ENCODE measurements at places on chromosomes 16 and 17.

DNA sequence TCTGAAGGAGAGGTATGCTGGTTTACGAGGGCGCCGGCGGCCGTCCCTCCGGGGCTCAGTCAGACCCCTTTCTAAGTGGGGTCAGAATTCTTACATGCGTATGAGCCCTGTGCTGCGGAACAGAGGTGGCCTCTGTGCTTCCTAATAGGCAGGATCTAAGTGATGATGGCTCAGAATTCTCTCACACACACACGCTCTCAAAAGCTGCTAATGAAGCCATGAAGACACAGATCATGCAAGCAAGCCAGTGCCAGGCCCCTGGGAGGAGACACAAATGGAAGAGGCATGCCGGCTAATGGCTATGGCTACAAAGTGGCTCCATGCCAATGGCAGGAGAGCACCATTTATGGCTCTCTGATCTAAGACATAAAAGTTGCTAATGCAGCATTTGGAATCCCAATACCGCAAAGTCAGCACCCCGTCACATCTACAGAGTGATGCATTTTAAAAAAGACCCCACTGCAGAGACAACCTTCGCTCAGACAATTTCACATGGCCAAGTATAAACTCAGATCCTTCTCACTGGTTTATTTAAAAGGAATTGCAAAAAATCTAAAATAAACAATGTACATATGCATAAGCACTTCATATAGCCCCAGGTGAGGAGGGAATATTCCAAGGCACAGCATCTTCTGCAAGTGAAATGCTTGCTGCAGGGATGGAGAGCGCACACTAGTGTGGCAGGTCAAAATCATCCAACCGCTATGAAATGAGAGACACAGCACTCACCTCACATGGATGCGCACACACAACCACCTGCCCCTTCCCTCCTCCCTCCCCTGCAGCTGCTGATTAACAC lies 24.5 kb downstream of the NPLOC4 start:
- no peak for DNase-seq

- DNase-seq = no peak
These were observed 189.2 kb downstream of the SEC14L1 start for GRCh38 chr17:77329741-77330531.

GRCh38 chr17:9208381-9209105 lies 187.2 kb downstream of the NTN1 start:
- no peak for DNase-seq

DNA sequence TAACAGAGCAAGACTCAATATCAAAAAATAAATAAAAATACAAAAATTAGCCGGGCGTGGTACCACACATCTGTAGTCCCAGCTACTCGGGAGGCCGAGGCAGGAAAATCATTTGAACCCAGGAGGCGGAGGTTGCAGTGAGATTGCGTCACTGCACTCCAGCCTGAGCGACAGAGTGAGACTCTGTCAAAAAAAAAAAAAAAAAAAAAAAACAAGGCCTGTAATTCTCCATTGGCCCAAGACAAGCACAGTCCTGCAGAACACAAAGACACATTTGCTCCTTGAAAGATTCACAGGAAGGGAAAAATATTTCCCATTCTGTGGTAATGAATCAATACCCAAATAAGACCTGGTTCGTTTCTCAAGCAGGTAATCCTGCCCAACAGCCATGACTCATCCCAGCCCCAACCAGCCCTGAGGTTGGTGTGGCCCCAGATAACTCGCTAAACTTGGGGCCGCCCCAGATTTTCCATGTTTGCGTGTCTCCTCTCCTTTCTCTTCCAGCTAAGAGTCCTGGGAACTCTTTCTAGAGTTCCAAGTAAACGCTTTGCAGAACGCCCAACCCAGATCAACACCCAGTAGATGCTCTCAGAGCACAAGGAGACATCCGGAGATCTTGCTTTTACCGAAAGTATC lies 40.3 kb upstream of the SNN start:
- DNase-seq = no peak

DNA sequence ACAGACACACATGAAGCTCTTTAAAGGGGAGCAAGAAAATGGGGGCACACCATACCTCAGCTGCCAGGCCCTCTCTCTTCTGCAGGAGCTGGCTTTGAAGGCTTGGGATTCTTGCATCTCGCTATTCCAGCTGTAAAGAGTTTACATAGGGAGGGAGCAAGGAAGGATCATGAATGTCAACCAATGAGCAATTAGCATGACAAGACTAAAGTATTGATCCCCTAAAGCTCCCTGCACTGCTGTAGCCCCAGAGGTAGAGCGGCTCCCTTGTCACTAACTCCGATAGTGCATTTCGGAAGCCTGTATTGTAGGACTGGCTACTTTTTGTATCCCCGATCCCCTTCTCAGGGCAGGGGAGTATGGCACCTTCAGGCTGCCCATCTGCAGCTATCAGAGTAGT lies 113.4 kb upstream of the PMFBP1 start:
- no peak for DNase-seq

- DNase-seq = no peak
These were observed 9.4 kb upstream of the ABCC3 start for GRCh38 chr17:50625032-50625871.

GRCh38 chr16:11498683-11499082 lies 88.0 kb downstream of the LITAF start:
- DNase-seq = no peak

GRCh38 chr16:65012357-65012756 lies 109.5 kb downstream of the CDH11 start:
- no peak for DNase-seq

DNA sequence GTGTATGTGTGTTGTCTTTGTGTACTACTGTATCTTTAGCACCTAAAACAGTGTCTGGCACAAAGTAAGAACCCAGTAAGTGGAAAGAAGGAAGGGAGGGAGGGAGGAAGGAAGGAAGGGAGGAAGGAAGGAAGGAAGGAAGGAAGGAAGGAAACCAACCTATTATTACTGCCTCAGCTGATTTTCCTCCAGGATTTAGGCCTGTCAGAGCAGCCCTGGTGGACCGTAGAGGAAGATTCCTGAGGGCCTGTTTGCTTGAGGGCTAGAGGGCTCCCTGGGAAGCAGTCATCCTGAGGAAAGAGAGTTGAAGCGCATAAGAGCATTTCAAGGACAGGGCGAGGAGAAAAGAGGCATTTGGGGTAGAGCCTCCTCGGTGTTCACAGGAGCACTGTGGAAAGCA lies 61.5 kb downstream of the WSB1 start:
- DNase-seq = no peak

GRCh38 chr16:27364493-27365141 lies 37.4 kb upstream of the IL21R start:
- DNase-seq = no peak

GRCh38 chr17:65941356-65941899 lies 250.5 kb downstream of the CEP112 start:
- DNase-seq = no peak

DNA sequence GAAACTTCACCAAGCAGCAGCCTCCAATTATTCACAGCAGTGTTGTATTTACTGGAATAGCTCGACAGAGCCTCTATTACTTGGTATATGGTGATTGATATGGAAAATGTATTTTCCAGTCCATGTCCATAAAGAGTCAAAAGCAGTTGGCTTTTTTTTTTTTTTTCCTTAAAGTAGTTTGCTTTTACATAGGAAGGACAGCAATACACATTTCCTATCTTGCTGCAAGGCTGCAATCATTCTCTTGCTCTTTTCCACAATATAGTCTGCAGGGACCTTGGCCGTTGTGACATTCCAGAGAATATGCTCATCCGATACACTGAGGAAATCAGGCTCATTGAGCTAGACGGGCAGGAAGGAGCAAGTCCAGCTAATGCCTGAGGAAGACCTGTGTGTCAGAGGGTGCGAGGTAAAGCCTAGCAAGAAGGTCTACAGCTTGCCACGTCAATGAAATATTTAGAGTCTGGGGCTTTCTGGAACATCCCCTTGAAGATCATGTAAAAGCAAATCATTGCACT lies 131.1 kb downstream of the ENGASE start:
- no peak for DNase-seq

DNA sequence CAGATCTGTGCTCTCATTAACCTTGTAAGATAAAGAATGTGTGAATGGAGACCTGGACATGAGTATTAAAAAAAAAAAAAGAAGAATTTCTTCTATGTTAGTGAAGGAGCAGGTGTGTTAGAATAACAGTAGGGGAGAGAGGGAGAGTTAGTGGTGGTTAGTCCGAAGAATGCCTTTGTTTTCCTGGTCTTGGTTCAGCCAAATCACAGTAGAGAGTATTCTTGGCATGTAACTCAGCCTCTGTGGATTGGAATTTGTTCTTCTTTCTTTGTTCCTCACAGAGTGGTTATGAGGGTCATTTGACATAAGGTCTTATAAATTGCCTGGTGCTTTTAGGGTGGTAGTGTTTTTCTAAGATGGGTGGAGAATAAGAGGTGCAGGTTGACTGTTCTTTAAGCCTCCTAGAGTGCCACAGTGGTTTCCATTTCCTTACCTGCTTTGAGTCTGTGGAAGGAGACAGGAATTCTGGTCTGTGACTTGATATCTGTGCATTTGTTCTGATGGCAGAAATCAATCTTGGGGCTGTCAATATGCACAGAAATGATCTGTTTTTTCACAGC lies 17.6 kb downstream of the NUP93 start:
- DNase-seq = no peak

DNA sequence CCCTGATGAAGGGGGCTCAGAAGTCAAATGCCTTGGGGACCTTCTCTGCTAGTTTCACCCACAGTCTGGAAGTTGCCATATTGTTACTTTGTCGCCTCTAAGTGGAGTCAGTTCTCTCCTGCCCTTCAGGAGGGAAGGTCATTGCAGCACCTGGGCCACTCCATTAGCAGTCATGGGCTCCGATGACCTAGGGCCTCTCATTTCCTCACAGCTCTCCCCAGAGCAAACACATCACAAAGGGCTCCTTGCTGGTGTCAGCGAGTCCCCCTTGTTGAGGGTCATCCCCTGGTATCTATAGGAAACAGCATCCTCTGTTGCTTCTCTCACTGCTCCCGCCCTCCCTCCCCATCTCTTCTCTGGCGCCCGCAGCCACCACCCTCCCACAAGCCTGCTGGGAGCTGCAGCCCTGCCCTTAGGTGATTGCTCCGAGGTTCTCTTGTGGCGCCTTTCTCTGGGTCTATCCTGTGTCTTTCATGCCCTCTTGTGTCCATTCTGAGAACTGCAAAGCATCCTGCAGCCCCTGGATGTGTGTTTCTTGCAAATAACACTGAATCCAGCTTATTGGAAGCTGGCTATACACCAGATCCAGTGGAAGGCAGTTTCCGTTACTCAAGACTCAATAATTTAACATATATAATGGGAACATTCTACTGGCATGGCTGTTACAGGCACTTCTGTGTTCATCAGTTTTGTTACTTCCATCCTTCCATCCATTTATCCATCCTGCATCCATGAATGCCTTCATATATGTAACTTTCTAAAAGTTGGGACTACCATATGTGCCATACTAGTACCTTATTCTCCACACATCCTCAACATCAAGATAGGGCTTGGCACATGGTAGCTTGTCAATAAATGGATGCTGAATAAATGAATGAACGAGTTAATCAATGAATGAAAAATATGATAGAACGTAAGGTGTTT lies 21.2 kb downstream of the PDILT start:
- peak; percentile 6 for DNase-seq

DNA sequence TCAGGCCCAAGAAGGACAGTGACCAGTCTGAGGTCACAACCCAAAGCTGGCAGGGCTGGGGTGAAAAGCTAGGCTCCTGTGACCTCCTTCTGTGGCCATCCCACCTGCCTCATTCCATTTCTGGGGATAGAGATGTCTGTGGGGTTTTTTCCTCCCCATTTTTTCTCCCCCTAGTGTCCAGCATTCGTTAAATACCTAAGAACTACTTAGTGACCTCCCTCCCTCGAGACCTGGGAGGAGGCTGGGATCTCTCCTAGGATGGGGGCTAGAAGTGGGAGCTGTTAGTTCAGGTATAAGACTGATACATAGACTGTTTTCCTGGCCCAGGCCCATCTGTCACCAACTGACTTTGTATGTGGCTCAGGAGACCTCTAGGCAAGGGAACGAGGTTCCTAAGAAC lies 20.5 kb upstream of the STAC2 start:
- DNase-seq = no peak

- DNase-seq = peak; percentile 49
These were observed 689 bp upstream of the TBC1D24 start for GRCh38 chr16:2473999-2474876.

- DNase-seq = no peak
These were observed 139.8 kb upstream of the ELAC2 start for GRCh38 chr17:13157656-13158055.

DNA sequence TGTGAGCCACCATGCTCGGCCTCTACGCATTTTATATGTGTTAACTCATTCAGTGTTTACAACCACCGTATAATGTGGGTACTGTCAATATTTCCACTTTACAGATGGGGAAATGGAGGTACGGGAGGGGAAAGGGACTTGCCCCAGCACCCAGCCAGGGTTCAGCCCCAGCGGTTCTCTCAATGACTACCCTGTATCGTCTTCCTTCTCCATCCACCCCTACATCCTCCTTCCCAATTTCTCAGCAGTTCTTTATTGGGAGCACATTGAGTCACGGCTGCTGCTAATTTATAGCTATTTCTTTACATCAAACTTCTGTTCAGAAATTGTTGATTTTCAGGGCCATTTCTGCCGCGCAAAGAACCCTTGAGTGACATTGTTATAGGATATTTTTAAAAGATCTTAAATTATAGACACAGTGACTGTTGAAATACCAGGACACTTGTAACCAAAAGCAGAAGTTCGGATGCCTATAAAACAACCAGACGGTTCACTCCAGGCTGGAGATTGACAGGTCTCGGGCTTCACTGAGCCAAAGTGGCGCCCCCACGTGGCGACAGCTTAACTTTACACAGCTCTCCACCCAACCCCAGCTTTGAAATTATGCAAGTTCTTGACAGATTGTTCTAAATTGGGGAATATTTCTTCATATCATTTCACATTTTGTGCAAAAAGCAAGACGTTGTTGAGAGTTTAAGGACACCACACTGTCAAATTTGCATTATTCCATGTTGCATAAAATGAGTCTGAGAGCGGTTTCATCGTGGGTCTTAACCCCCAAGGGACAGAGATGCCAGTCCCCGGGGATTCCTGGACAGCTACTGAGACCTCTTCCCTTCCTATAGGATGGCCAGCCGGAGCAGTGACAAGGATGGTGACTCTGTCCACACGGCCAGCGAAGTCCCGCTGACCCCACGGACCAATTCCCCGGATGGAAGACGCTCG lies 11.8 kb downstream of the SYT17 start:
- DNase-seq = peak; percentile 4

GRCh38 chr17:74297941-74298340 lies 23.9 kb downstream of the DNAI2 start:
- no peak for DNase-seq

DNA sequence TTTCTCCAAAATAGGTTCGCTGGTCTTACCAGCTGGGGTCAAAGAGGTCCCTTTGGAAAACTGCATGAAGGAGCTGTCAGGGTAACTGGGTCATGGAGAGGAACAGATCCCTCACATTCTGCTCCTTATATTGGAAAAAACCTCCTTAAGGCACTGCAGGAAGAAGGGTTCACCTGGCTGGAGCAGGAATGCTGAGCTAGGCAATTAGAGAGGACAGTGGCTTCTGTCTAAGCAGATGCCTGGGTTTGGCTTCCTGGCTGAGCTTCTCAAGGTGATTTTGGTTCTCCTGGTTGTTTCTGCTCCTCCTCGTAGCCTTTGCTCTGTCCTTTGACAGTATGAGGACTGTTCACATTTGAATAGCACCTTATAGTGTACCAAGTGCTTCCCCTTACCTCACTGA lies 19.6 kb downstream of the ITGB3 start:
- DNase-seq = no peak

- no peak for DNase-seq
These were observed 45.1 kb downstream of the WDR45B start for GRCh38 chr17:82602986-82603710.

- DNase-seq = no peak
These were observed 255.6 kb upstream of the HSBP1 start for GRCh38 chr16:83552228-83552627.

GRCh38 chr17:3886776-3887175 lies 6.1 kb downstream of the CAMKK1 start:
- DNase-seq = no peak

- peak; percentile 44 for DNase-seq
These were observed 73.3 kb upstream of the MTMR4 start for GRCh38 chr17:58587713-58588117.

Measured in T-helper 9 cell (primary cell).